ENCODE measurements at places on chromosomes 3 and 15. TPM values are rescaled to one million over a fixed set of nuclear protein-coding genes. Genes with fewer than 3 reads are reported as not detected.

SERINC4 gene
- total RNA-seq: 0.19 TPM

CPB1 gene
- total RNA-seq: not detected

DNA sequence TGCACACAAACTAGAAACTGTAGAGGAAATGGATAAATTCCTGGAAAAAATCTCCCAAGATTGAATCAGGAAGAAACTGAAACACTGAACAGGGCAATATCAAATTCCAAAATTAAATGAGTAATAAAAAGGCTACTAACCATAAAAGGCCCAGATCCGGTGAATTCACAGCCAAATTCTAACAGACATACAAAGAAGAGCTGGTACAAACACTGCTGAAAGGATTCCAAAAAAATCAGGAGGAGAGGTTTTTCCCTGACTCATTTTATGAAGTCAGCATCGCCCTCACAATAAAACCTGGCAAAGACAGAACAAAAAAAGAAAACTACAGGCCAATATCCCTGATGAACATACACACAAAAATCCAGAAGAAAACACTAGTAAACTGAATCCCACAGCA lies 462.4 kb upstream of the THBS1 start:
- DNase-seq: no peak

- DNase-seq: peak; percentile 82
Measured at GRCh38 chr15:42159381-42160015, 3.1 kb upstream of the PLA2G4F start.

GRCh38 chr3:144424606-144425005 lies 453.0 kb downstream of the DIPK2A start:
- no peak for DNase-seq

DNA sequence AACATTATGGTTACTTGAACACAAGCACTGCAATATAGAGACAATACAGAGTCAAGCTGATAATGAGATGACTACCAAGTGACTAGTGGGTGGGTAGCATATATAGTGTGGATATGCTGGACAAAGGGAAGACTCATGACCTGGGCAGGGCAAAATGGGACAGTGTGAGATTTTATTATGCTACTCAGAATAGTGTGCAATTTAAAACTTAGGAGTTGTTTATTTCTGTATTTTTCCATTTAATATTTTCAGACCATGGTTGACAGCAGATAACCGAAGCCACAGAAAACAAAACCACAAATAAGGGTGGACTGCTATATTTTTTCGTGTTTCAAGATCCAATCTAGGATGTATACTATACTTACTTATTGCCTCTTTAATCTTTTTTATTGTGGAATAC lies 19.6 kb downstream of the GALK2 start:
- DNase-seq: no peak

- no peak for DNase-seq
Measured at GRCh38 chr3:143677430-143677829, 170.8 kb downstream of the SLC9A9 start.

DNA sequence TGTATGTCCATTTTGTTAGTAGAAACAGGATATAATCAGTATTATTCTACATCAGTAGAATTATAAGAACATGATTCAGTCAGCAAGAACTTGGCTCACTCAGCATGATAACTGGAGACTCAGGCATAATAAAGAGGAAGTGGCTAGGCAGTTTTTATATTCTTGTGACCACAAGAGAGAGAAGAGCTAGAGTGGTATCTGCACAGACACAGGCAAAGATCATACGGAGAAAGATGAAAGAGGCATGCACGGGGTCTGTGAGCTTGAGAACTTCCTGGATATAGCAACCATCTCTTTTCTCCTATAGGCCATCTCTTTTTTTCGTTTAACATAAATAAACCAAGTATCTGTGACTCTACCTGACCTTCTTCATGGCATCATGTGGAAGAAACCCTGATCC lies 46.8 kb downstream of the MYO5A start:
- no peak for DNase-seq

GRCh38 chr3:141094790-141095545 lies 43.8 kb downstream of the SPSB4 start:
- DNase-seq: peak; percentile 87

Measured in Right ventricle myocardium superior (tissue), 1 donor.